ENCODE measurements at places on chromosomes 3 and 15.

DNA sequence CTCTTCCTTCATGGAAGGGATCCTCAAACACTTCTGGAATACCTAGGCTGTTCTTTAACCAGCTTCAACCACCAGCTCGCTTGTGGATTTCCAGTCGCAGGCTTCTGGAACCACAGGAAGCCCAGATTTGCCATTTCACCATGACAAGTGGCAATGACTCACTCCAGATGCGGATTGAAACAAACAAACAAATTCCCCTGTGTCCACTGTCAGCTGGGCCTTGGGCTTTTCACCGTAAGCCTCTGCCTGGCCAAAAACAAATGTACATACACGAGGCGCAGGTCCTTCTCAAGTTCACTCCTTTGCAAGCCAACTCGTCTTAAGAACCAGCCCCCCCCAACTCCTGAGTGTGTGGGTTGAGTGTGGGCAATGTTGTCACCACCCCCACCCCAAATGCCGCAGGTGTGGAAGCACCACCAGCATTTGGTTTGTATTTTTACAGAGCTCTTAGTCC is 8.8 kb downstream of the BCL6 start:
- DNase-seq: no peak

GRCh38 chr3:64894006-64894405 is 206.2 kb upstream of the ADAMTS9 start:
- no peak for DNase-seq

- no peak for DNase-seq
Measured at GRCh38 chr15:101647251-101647650, 4.9 kb downstream of the TM2D3 start.

DNA sequence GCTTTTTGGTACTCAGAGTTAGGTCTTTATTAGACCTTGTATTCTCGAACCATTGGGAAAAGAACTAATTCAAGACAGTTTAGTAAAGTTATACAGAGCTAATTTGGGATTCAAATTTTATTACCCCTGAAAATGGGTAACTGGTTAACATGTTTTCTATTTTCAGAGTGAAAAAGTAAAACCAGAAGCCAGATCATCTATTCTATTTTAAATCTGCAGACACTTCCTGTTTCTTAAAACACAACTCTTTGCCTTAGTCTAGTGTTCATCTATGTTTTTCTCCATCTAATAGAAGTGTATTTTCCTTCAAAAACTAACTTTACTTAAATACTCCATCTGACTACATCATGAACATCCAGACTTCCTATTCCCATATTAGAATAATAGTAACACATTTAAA is 113.4 kb downstream of the CCNL1 start:
- DNase-seq: no peak

GRCh38 chr3:100993309-100993708 is at the start of gene ABI3BP:
TSS of gene ABI3BP (minus strand) at chr3:100993421. CDS start at chr3:100993384, 37 bp downstream.
- no peak for DNase-seq

DNA sequence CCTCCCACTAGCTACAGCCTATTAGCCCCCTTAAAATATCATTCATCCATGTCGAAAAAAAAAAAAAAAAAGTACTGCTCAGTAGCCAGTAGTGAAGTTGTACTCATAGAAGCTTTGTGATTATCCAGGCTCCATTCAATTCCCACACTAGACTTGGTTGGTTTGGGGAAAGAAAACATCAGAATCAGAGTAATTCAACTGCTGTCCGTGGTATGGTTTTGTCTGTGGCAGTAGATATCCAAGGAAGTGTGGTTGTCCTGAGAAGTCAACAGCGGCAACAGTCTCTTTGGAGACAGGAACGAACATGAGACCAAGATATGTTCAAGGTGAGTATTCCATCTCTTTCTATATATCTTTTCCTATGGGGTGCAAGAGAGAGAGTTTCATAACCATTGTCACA is 99.2 kb downstream of the GOLIM4 start:
- no peak for DNase-seq

DNA sequence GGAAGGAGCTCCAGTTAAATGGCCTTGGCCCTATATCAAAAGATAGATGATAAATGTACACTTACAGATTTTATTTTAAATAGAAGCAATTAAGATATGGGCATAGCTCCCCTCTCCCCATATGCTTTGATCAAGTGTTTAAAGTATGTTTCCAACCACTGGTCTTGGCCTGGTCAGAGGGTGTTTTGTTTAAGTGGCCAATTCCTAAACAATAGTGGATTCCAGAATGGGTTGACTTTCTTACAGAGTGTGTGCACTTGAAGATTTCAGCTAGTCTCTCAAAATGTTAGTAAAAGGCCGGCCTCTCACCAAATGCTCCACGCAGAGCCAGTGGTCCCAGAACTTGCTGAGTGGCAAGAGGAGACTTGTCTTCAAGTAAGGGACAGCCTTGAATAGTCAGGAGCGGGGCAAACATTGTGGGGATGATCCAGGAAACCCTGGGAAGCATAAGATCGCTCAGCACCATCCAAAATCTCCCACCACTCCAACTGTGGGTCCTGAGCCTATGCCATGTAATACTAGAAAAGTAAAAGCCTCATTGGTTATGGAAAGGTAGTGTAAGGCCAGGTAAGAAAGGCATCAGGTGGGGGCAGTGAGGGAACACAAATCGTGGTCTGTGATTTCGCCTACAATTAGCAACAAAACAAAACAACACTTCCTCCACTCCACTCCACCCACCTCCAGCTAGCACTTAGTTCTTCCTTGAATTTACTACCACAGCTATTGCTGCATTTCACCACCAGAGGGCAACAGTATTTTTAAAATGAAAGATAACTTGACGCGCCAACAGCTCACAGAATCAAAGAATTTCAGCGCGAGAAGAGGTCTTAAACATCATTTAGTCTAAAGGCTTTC is 4.8 kb downstream of the RARRES1 start:
- no peak for DNase-seq

- no peak for DNase-seq
Measured at GRCh38 chr15:71078506-71079207, 36.6 kb upstream of the THSD4 start.

DNA sequence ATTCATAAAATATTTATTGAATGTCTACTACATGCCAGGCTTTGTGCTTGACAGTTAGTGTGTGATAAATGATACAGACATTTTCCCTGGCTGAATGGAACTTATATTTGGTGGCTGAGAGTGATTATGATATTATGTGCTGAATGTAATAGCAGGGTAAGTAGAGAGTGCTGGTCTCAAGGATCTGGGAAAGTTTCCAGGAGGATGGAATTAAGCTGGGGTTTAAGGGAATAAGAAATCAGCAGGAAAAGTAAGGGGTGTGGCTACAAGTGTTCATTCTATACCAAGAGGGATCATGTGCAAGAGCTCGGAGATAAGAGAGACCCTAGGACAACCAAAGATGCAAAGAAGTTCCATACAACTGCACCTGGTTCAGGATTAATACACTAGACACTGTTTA is 500.1 kb upstream of the CFAP20DC start:
- no peak for DNase-seq

GRCh38 chr15:76208084-76208785 is 103.0 kb downstream of the ETFA start:
- DNase-seq: no peak
